Activated naive CD4-positive, alpha-beta T cell treated with Interleukin-2 at 50 U/mL for 16 hours (primary cell): ENCODE measurements at places on chromosomes 6 and 20.

GRCh38 chr6:88982720-88983119 lies 19.3 kb upstream of the RNGTT start:
- DNase-seq = peak; percentile 26

DNA sequence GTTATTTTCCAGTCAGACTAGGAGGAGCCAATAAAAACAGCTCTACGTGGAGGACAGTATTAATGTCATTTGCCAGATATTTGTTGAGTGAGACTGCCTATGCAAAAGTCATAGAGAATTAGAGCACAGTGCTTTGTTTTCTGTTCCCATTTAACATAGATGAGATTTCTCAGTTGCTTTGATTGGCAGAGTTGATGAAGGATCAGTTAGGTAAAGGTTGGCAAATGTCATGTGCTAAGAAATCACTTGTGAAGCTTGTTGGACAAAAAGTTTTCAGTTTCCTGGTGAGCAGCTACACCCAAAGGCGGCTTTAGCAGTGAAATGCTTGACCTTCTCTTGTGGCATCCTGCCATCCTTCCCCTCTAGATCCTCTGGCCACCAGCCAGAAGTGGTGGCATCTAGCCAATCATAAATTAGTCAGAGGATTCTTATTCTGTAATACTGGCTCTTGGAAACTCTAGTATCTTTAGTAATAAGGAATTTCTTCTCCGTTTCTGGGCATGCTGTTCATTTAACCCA lies 37.0 kb downstream of the BCKDHB start:
- DNase-seq = no peak

- DNase-seq = no peak
These were observed 97.9 kb downstream of the MAFB start for GRCh38 chr20:40591119-40591518.

DNA sequence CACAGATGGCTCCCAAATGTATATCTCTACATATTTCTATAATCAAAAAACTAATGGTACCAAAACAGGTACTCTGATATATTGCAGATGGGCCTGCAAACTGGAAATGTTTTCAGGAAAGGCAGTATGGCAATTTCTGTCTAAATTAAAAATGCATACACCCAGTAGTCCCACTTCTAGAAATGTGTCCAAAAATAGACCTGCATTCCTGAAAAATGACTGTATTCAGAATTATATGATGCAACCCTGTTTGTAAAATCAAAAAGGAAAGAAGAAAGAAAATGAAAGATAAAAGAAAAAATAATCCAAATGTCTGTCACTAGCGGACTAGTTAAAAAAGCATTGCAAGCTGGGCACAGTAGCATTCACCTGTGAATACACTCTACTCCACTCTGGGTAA lies 12.9 kb upstream of the MICB start:
- DNase-seq = no peak

GRCh38 chr20:38534756-38535155 lies 46.2 kb upstream of the ADIG start:
- DNase-seq = peak; percentile 22

DNA sequence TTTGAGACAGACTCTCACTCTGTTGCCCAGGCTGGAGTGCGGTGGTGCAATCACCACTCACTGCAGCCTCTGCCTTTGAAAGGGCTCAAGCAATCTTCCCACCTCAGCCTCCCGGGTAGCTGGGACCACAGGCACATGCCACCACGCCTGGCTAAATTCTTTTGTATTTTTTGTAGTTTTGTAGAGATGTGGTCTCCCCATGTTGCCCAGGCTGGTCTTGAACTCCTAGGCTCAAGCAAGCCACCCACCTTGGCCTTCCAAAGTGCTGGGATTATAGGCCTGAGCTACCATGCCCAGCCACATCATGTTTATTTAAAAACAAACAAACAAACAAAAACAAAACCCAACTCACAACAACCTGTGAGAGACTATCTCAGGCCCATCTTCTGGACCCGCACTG lies 29.7 kb upstream of the APCDD1L start:
- DNase-seq = no peak

DNA sequence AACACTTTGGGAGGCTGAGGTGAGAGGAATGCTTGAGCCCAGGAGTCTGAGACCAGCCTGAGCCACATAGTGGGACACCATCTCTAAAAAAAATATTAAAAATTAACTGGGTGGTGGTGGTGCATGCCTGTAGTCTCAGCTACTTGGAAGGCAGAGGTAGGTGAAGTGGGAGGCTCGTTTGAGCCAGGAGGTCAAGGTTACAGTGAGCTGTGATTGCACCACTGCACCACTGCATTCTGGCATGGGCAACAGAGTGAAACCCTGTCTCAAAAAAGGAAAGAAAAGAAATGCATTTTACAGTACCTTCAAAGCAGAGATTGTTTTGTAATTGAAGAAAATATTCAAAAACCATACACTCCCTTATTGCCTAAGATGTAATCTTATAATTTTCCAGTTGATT lies 6.5 kb downstream of the OCSTAMP start:
- no peak for DNase-seq

GRCh38 chr20:7967199-7967844 lies 27.1 kb upstream of the HAO1 start:
- DNase-seq = no peak

DNA sequence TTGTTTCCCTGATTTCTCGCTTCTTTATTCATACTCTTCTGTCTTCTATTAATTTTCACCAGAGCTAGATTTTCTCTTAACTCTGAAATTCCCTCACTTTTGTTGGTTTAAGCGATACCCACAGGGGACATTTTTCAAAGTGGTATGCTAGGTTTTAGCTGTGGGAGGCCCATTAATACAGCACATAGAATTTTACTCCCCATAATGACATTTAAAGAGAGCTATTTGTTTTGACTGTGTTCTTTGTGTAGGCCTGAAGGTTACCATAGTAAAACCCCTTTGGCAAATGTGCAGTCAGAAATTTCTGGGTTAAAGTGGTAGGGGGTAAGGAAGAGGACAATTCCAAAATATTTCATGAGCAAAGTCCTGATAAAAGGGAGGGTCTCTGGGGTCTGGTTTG lies 721.1 kb upstream of the CITED2 start:
- DNase-seq = no peak

- no peak for DNase-seq
These were observed 22.2 kb upstream of the SNRPB2 start for GRCh38 chr20:16707674-16708073.

DNA sequence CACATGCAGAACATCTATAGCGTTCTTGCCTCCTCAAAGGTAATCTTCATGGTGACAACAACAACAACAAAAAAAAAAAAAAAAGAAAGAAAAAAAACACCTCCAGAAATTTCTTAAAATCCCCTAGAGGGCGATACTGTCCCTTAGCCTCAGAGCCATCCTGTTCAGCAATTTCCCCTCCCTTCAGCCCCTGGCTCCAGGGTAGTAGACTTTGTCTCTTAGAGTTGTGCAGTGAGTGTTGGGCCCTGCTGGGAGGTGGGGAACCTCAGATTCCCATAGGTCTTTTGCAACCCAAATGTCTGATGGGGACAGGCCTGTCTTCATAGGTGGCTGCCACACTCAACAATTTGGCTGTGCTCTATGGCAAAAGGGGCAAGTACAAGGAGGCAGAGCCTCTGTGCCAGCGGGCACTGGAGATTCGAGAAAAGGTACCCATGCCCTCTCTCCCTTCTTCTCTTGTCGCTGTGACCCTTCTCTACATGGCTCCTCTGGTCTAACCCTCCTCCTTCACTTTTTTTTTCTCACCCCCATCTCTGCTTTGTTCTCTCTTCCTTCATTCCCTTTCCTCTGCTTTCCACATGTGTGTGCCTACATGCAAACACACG lies 6.0 kb upstream of the PTK7 start:
- DNase-seq = no peak

- no peak for DNase-seq
These were observed 66.6 kb upstream of the SOX4 start for GRCh38 chr6:21526974-21527373.

DNA sequence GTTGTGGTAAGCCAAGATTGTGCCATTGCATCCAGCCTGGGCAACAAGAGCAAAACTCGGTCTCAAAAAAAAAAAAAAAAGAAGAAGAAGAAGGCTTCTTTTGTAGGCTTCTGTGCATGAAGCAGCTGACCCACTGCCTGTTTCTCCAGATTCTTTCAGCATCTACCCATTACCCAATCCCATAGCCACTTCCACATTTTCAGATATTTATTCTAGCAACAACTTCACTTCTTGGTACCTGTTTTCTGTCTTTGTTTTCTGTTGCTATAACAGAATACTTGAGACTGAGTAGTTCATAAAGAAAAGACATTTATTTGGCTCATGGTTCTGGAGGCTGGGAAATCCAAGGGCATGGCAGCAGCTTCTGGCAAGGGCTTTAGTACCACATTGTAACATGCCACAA lies 95.3 kb upstream of the SGK1 start:
- no peak for DNase-seq

DNA sequence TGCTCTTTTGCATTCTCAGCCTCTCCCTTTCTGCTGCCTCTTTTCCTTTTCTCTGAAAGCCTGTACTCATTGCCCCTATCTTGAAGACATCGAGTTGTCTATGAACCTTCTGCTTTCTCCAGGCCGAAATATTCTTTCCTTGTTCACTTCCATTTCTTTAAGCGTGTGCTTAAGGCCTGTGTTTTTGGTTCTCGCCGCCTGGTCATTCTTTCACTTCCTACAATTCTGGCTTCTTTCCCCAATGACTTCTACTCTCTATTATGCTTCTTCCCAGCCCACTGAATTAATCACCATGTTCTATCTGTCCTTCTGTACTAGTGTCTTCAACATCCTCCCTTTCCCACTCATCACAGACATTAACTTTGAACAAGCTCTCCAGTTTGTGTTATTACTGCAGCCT lies 69.6 kb downstream of the C6orf52 start:
- no peak for DNase-seq

DNA sequence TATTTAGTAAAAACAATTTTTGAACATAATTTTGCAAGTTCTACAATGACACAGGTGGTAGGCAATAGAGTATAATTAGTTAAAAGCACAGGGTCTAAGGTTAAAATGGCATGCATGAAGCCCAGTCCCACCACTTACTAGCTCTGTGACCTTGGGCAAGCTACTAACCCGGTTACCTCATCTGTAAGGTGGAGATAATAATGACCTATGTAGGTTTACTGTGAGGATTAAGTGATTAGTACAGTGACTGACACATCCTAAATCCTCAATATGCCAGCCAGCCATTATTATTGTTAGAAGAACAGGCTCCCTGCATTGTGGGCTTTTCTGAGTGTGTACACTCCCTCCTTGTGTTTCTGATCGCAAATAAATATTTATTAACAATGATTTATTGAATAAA lies 26.2 kb downstream of the ATXN1 start:
- DNase-seq = no peak

DNA sequence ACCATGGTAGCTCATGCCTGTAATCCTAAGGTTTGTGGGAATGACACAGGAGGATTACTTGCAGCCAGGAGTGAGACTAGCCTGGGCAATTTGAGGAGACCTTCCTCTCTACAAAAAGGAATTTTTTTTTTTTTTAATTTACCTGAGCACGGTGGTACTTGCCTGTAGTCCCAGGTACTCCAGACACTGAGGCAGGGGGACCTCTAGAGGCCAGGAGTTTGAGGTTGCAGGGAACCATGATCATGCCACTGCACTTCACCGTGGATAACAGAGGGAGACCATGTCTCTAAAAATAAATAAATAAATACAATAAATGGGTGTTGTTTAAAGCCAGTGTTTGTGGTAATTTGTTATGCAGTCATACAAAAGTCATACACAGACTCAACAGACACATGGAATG lies 2.4 kb upstream of the HLA-F start:
- DNase-seq = no peak

DNA sequence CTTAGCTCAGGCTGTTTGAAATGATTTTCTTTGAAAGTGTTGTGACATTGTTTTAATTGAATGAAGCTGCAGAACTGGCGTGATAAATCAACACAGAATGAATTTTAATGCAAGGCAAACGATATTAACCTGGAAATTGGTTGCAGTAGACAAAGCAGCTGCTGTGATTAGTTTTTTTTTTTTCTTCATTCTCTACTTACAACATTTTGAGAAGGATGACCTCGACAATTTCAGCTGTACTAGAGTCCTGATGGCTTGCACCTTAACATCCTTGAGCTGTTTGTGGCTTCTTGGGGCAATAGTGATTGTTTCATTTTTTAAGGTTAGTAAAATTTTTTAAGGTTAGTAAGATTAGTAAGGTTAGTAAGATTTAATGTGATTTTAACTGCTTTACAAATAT lies 54.2 kb downstream of the QKI start:
- DNase-seq = no peak

DNA sequence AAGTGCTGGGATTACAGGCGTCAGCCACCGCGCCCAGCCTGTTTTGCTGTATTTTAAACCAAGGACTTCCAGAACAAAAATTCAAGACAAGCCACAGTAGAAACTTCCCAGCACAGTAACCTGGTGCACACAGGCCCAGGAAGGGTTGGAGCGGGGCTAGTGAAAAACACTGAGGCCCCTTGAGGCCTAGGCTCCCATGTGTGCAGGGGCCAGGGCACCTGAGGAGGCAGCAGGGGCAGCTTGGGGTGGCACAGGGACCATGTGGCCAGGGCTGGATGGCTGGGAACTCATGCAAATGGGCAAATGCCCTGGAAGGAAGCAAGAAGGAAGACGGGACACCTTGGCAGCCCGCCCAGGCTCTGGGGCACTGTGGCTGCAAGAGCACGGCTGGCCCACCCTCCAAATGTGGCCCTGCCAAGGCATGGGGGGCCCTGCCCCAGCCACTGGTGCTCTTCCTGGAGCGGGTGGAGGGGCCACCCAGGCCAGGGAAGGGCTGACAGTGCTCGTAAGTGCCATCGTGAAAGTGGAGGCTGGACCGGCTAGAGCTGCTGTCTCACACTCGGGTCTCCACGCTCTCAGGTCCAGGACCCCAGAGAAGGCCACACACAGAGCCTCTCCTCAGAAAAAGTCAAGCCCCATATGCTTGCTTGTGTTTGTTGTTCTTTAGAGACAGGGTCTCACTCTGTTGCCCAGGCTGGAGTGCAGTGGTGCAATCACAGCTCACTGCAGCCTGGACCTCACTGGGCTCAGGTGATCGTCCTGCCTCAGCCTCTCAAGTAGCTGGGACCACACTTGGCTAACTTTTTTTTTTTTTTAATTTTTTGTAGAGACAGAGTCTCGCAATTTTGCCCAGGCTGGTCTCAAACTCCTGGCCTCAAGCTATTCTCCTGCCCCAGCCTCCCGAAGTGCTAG lies 10.3 kb downstream of the SLC2A4RG start:
- DNase-seq = no peak

DNA sequence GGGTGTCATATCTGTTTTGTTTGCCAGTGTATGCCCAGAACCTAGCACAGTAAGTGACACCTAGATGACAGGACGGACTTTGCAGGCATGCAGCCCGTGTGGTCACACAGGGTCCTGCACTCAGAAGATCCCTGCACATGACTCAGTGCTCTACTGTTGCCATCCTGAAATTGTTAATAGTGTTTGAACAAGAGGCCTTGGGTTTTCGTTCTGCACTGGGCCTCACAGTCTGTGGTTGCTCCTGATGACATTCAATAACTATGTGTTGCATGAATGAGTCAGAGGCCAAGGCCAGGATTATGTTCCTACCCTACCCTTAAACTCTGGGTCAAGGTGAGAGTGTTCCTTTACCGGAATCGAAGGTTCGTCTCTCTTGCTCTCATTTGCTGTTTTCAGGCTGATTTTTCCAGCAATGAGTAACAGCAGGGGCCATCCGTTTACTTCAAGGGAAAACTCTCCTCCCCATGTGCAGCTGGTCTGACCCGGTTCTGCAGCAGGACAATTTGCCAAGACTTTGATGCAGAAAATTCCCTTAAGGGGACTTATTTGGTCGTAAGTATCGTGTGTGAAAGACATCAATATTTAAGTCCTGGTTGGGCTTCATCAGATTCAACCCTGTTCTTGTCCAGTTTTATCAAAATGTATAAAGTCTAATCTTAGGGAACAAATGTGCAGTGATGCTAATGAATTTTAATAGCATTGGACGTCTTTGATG lies 13.0 kb upstream of the PFDN4 start:
- no peak for DNase-seq
